Activated naive CD4-positive, alpha-beta T cell treated with anti-CD3 and anti-CD28 coated beads for 36 hours (primary cell): ENCODE measurements at places on chromosomes 3 and 15. TPM values are rescaled to one million over a fixed set of nuclear protein-coding genes. Genes with fewer than 3 reads are reported as not detected.

HYKK gene
- 3.4 TPM for total RNA-seq

DNA sequence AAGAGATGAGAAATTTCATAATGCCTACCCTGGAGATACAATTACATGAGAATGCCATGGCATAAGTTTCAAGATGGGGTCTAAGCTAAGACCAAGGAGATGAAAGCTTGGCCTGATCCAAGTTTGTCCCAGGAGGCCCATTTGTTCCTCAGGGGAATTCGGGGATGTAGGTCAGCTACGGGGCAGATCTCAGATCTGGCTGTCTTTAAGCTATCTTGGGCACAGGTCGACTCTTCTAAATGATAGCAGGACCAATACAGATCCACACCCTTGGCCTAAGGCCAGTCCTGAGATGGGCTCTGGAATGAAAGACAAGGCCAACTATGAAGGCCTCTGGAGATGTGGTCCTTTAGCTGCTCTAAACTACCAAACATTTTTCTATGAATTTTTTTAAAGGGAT lies 16.6 kb downstream of the ABI3BP start:
- no peaks in the 10 kb centered on the region for H3K36me3 ChIP-seq
- no peak overlapping the region for H3K27ac ChIP-seq
- no peaks in the 10 kb centered on the region for H3K4me1 ChIP-seq
- H3K4me3 ChIP-seq, result no peak overlapping the region
- no peak for DNase-seq

- no peak for DNase-seq
- no peaks in the 10 kb centered on the region for H3K36me3 ChIP-seq
- H3K27ac ChIP-seq, result no peak overlapping the region
- no peak overlapping the region for H3K4me3 ChIP-seq
These were observed 82.6 kb upstream of the ATP11B start for GRCh38 chr3:182710557-182711157.

- H3K4me1 ChIP-seq, result no peaks in the 10 kb centered on the region
- no peaks in the 10 kb centered on the region for H3K27me3 ChIP-seq
- peaks cover 2% of the 10 kb centered on the region for H3K36me3 ChIP-seq
- DNase-seq, result no peak
- H3K27ac ChIP-seq, result no peak overlapping the region
- no peak overlapping the region for H3K4me3 ChIP-seq
These were observed 34.0 kb downstream of the KLHL25 start for GRCh38 chr15:85760531-85761371.

DNA sequence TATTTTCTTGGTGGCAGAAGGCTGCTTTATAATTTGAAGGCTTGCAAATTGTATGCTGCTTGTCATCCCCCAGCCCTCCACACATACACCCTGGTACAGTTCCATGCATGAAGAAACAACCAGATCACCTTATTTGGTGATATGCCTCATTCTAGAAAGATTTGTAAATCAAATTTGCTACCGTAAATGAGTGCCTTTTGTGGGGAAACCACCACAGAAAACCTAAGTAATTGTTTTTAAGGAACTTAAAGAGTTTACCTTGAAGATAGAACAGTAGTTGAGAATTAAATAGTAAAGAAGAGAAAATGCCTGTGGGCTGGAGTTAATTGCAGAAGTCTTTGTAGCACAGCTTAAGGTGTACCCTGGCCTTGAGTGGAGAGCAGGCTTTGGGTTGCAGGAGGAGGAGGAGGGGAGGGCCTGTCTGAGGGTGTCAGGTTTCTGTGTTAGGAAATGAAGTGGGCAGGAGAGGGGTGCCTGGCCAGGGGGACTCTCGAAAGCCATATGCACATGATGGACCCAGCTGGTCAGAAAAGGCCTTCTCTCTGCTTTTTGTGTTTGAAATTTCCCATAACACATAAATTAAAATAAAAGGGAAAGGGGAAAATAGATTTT lies 6.9 kb downstream of the NIPA2 start:
- DNase-seq, result no peak
- H3K4me3 ChIP-seq, result no peak overlapping the region
- no peak overlapping the region for H3K27ac ChIP-seq
- peaks cover 47% of the 10 kb centered on the region for H3K4me1 ChIP-seq
- peaks cover 36% of the 10 kb centered on the region for H3K36me3 ChIP-seq

NR1I2 gene
- 0.89 TPM for total RNA-seq

GRCh38 chr3:5974630-5975322 lies 787.3 kb downstream of the EDEM1 start:
- no peaks in the 10 kb centered on the region for H3K4me1 ChIP-seq
- no peak overlapping the region for H3K4me3 ChIP-seq
- H3K36me3 ChIP-seq, result no peaks in the 10 kb centered on the region

DNA sequence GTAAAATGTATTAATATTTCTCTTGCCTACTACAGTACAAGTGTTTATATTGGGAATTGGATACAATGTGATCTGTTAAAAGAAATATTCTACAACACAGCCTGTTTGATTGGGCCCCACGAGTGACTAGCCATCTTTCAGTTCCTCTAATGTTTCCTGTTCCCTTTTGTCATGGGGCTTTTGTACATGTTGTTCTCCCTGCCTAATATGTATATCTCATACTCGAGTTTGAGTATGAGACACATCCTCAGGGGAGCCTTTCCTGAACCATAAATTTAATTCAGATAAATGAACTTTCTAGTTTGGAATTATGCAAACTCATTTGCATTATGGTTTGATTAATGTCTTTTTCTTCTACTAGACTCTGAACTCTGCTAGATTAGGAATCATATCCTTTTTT lies 65.5 kb downstream of the MEF2A start:
- DNase-seq, result peak; percentile 11
- H3K27ac ChIP-seq, result peak overlapping the region; percentile 11
- peaks cover 45% of the 10 kb centered on the region for H3K4me1 ChIP-seq
- H3K36me3 ChIP-seq, result peaks cover 32% of the 10 kb centered on the region

DNA sequence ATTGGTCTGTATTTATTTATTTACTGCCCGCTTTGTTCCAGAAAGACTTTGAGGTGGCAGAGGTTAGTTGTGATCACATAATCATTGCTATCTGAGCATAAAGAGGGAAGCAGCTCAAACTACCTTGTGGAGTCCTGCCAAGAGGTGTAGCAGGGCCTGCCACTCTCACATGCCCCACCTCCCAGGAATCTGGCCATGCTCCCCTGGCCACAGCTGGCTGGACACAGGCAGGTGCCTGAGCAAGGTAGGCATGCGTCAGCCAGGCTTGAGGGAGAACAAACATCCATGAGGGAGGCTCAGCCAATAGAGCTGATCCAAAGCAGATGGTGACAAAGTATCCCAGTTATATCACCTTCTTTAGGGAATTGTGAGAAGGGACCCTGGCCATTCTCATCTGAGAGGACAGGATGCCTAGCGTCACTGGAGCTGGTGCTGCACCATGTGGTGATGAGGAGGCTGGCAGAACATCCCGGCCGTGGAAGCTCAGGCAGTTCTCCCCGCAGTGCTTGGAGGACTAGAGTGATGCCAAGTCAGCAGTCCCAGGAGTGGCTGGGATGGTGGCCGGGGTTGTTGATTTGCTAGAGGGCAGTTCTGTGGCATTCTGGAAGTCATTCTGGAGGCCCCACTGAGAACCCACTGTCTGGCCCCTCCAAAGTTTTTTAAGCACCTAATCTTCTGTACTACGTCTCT lies 6.8 kb upstream of the POLG start:
- H3K4me1 ChIP-seq, result peaks cover 5% of the 10 kb centered on the region
- no peaks in the 10 kb centered on the region for H3K36me3 ChIP-seq
- DNase-seq, result no peak
- no peak overlapping the region for H3K27ac ChIP-seq

DNA sequence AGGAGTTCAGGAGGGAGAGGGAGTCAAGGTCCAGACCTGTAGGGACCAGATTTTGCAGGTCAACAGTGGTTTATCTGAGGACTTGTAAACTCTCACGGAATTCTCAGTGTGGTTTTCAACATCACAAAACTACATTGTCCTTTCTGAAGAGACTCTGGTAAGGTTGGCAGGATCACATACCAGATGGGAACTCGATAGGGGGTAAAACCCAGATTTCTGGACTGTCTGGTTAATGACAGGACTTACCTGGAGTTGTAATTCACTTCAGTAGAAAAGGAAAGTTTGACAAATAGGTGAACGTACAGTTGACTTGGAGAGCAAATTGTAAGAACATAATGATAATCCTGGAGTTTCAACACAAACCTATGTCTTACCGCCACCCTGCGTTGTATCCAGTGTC lies 5.3 kb downstream of the ITPR1 start:
- no peak for DNase-seq
- H3K4me1 ChIP-seq, result peaks cover 41% of the 10 kb centered on the region
- peaks cover 9% of the 10 kb centered on the region for H3K36me3 ChIP-seq
- no peak overlapping the region for H3K27ac ChIP-seq
- no peak overlapping the region for H3K4me3 ChIP-seq

- DNase-seq, result no peak
- H3K27ac ChIP-seq, result no peak overlapping the region
- no peaks in the 10 kb centered on the region for H3K4me1 ChIP-seq
- H3K27me3 ChIP-seq, result peaks cover 3% of the 10 kb centered on the region
- H3K4me3 ChIP-seq, result no peak overlapping the region
These were observed 16.4 kb upstream of the TNFAIP8L3 start for GRCh38 chr15:51111061-51111460.

DNA sequence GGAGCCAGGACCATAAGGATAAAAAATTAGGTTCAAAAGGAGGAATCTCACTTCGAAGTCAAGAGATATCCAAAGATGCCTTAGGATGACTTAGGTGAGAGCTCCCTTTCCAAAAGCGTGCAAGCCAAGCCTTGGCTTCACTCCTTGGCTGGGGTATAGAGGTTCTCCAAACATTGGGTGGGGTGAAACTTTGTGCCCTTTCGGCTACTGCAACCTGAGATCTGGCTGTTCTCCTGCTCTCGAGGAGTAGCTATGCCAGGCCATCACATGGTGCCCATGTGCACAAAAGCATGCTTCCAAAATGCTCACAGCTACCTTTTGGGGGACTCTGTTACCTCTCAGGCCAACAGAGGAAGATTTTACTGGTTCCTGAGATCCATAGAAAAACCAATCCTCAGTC lies 373.8 kb downstream of the EPHB1 start:
- no peak overlapping the region for H3K4me3 ChIP-seq
- no peaks in the 10 kb centered on the region for H3K36me3 ChIP-seq
- H3K27me3 ChIP-seq, result no peaks in the 10 kb centered on the region
- no peak for DNase-seq
- H3K4me1 ChIP-seq, result no peaks in the 10 kb centered on the region

DNA sequence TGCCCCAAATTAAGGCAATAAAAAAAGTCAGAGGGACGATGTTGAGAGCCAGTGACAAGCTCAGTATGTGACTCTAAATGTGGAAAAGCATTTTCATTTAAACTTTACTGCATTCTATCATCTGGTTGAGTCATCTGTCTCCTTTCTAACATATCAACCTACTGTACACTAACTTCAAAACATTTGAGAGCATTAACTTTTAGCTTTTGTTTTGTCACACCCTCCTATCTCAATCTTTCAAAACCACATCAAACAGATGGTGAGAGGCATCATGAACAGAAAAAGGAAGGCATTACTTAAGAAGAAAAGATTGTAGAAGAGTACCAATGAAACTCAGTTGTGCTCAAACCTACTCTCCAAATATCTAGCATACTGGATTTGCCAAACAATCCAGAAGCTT lies 4.8 kb downstream of the LRRC58 start:
- no peak overlapping the region for H3K4me3 ChIP-seq
- H3K36me3 ChIP-seq, result peaks cover 33% of the 10 kb centered on the region
- no peaks in the 10 kb centered on the region for H3K27me3 ChIP-seq
- H3K4me1 ChIP-seq, result peaks cover 57% of the 10 kb centered on the region
- DNase-seq, result no peak

IMPG2 gene
- 0.05 TPM for total RNA-seq

- H3K36me3 ChIP-seq, result no peaks in the 10 kb centered on the region
- DNase-seq, result no peak
- peaks cover 7% of the 10 kb centered on the region for H3K27me3 ChIP-seq
These were observed 302.2 kb upstream of the CTDSPL start for GRCh38 chr3:37559461-37559860.
